ENCODE measurements at places on chromosomes 2 and 18.

DNA sequence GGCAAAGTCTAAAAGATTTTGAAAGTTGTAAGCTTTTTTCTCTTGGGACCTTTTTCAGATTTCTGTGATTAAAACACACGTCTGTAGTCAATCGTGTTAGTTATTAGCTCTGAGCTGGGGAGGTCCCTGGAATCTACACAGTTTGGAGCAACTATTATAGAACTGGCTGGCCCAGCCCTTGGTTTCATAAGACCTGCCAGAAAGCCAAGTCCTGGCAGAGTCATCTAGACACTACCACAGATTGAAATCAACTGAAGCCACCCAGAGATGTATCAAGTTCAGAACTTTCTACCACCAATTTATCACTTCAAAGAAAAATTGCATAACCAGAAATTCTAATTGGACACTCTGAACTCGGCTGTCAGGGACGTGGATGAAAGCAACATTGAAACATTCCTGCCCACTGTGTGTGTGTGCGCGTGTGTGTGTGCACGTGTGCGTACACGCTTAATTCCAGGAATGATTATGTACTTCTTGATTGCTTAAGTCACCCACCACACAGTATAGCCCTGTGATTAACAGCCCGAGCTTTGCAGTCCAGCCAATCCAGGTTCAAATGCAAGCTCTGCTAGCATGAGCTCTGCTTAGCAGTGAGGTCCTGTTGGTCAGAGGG lies 126.3 kb downstream of the TPGS2 start:
- DNase-seq: no peak

DNA sequence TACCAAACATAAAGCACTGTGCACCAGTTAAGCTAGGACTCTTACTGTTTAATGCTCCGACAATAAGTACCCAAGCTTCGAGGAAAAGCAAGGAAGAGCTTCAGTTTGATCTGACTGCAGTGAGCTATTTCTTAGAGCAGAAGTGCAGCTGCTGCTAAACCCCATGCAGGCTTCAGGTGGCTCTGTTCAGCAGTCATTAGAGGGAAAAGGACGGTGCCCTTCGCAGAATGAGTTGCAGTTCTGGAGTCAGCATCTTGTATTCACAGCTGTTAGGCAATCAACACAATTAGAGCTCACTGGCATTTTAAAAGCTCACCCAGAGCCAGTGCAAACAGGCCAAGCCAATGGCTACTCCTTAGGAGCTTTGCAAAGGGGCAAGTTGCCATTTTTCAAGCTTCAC lies 1.5 kb upstream of the CERKL start:
- DNase-seq: no peak

- DNase-seq: no peak
Measured at GRCh38 chr2:118065921-118066511, 22.3 kb upstream of the INSIG2 start.

GRCh38 chr2:217711188-217711587 lies 291.6 kb downstream of the TNS1 start:
- no peak for DNase-seq

DNA sequence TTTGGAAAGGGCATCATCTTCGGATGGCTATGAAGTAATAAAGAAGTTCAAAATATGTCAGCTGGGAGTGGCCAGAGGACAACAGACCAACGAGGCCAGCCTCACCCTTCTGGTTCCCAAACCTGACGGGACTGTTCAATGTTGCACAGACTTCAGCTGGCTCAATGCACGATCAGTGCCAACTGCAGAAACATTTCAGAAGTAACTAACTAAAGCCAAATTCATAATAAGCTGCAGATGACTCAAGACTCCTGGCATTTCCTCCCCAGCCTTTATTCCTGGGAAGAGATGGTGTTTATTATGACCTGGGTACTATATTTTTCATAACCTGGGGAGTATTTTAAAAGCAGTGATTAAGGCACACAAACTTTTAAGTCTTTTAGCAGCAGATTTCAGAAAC lies 3.8 kb upstream of the ATP6V1C2 start:
- DNase-seq: no peak

- no peak for DNase-seq
Measured at GRCh38 chr2:120820953-120821279, 85.2 kb downstream of the GLI2 start.

DNA sequence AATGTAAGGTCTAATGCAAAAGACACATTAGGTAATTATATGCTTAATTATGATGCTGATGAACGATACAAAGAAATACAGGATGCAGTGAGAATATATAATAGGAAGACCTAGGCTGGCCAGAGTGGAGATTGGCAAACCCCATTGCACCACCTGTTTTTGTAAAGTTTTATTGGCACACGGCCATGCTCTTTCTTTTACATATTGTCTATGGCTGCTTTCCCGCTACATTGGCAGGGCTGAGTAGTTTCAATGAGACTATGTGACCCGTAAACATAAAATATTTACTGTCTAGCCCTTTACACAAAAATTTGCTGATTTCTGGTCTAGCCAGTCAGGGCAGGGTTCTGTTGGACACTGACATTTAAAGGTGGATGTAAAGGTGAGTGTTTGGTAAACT lies 5.4 kb downstream of the SEC11C start:
- DNase-seq: no peak

DNA sequence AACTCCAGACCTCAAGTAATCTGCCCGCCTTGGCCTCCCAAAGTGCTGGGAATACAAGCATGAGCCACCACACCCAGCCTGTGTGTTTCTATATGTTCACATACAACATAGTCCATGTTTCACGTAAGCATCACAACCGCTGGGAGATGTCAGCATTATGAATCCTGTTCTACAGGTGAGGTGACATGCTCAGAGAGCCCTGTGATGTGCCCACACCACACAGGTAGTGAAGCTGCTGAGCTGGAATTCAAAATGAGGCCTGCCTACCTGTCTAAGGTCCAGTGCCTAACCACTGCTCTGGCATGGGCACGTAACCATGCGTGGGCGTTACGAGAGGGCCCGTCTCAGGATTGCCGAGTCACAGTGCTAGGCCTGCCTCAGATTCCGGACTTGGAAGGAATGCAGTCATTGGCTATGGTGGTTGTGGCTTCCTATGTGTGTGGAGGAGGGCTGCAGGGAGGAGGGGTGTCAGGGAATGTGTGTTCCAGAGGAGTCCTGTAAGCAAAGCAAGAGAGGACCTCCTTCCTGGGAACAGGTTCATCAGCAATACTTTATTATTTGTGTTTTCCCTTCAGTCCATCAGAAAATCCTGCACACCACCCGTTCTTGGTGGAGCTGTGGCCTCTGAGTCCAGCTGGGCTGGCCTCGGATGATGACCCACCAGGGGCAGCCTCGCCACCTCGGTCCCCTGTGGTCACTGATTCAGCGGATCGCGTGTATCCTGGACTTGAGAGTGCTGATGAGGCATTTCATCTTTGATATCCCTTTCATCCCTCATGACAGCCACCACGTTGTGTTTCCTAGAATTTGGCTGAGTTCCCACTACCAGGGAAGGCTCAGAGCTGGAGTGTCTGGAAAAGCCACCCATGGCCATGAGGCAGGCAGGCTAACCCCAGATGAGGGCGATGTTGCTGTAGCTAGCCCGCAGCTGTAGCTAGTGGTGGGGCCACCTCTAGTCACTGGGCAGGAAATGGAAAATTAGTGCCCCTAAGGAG lies 31.1 kb downstream of the HK2 start:
- DNase-seq: peak; percentile 21

DNA sequence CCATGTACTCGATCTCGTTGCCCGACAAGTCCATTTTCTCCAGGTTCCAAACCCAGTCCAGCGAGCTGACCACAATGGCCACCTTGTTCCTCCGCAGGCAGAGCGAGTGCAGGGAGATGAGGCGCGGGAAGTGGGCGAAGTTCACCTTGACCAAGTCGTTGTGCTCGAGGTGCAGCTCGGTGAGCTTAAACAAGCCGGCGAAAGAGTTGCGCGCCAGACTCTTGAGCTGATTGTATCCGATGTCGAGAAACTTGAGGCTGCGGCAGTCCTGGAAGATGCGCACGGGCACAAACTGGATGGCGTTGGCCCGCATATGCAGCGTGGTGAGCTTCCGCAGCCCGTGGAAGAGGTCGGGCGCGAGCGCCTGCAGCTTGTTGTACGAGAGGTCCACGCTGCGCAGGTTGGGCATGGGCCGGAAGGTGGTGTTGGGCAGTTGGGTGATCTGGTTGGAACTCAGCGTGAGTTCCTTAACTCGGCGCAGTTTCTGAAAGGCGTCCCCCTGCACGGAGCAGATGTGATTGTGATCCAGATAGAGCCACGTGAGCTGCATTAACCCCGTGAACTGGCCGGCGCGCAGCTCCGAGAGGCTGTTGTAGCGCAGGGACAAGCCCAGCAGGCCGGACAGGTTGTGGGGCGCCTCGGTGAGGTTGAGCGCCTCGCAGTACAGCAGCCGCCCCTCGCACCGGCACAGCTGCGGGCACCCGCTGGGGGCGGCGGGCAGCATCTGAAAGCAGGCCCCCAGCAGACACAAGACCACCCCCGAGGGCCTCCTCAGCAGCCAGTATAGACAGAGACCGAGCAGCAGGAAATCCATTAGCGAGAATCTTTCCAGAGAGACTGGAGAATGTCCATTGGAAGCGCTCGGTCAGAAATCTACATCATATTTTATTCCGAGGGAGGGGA lies 1.3 kb downstream of the LRRTM1 start:
- no peak for DNase-seq

DNA sequence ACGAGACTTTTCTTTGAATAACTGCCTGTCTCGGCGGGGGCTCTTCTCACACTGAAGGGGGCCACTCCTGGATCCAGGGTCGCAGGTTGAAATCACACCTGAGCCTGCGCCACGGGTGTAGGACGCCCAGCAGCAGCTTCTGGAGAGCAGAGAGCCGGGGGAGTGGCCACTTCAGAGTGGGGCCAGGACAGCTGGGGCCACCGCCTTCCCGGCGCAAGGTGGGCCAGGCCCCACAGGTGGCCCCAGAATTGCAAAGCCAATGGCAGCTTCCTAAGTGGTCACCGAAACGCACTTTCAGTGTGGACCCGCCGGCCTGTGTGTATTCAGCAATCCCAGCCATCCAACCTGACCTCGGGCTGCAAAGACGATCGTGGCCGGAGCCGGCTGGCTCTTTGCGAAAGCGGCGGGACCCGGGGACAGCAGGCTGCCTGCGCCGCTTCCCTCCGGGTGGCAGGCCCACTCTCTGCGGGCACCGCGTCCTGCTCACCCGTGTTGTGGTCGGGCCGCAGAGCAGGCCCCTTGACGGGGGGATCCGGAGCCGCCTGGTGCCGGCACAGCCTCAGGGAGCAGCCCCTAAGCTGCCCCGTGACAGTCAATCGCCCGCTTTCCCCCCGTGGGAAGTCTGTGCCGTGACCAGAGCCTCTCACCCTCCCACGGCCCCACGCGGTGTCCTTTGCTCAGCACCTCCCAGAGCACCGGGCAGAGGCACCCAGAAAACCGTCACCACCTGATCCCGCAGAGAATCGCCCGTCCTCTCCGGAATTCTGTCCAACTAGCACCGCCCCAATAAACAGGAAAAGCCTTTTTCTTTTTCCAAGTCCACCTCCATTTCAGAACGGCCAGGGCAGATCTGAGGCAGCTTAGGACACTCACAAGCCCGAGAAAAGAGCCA lies 144.7 kb downstream of the ZNF516 start:
- no peak for DNase-seq

GRCh38 chr2:195121341-195121740 lies 535.7 kb upstream of the SLC39A10 start:
- DNase-seq: no peak

- DNase-seq: no peak
Measured at GRCh38 chr2:127155028-127155581, 48.2 kb upstream of the BIN1 start.

GRCh38 chr2:114261366-114261765 lies 181.1 kb upstream of the DPP10 start:
- DNase-seq: no peak

- DNase-seq: no peak
Measured at GRCh38 chr2:126766969-126767296, 111.0 kb downstream of the GYPC start.

GRCh38 chr2:168519534-168520308 lies 63.6 kb downstream of the CERS6 start:
- no peak for DNase-seq

DNA sequence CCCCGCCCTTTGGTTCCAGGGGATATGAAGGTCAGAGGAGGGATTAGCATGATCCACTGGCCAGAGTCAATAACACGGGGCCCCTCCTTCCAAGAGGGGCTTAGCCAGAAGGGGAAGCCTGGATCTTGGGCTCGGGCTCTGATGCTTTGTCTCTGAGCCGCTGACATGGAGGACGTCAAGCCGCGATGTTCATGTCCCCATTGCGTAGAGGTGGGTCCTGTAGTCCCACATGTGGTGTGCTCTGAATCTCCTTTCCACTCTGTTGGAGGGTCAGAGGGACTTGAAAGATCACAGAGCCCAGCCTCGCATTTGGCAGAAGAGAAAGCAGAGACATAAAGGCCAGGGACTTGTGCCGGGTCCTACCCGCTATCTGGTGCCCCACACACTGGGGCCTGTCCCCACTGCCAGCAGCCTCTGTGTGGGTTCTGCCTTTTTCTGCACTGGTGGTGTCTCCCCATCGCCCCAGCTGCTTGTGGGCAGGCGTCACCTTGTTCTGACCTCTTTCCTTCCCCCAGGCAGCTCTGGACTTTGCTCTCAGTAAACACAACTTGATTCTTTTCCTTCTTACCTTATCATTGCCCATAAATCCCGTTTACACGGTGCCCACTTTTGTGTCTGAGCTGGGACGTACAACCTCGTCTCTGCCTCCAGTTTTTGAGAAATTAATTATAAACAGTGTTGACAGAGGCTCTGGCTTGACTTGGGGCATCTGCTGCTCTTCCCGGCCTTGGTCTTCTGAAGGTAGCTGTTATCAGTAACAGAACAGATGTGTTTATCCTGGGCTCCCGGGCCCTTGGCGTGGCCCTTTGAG lies 48.8 kb downstream of the SH3BP4 start:
- DNase-seq: no peak

GRCh38 chr18:3666526-3667254 lies 216.7 kb downstream of the TGIF1 start:
- DNase-seq: no peak

GRCh38 chr2:207883002-207883780 lies 113.5 kb upstream of the FZD5 start:
- DNase-seq: peak; percentile 8

GRCh38 chr2:71670430-71670795 lies 217.1 kb downstream of the DYSF start:
- DNase-seq: no peak

GRCh38 chr2:41736586-41736985 lies 311.2 kb upstream of the PKDCC start:
- no peak for DNase-seq

Measured in bone marrow (tissue), 2 donors.